ENCODE measurements at places on chromosomes 1 and 21.

DNA sequence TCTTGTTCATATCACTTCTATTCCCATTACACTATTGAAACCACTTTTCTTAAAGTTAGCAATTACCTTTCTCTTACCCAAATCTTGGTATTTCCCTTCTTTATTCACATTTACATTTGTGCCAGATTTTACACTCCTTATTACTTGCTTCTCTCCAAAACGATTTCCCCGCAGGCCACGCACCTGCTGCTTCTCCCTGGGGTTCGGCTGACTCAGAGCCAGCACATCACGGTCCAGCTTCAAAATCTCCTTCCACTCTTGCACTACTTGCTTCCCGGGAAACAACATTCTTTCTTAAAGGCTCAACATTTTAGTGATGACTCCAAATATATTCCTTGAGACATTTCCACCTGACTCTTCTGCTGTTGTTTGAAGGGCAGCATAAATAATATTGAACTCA lies 20.7 kb downstream of the LHX9 start:
- DNase-seq: no peak

DNA sequence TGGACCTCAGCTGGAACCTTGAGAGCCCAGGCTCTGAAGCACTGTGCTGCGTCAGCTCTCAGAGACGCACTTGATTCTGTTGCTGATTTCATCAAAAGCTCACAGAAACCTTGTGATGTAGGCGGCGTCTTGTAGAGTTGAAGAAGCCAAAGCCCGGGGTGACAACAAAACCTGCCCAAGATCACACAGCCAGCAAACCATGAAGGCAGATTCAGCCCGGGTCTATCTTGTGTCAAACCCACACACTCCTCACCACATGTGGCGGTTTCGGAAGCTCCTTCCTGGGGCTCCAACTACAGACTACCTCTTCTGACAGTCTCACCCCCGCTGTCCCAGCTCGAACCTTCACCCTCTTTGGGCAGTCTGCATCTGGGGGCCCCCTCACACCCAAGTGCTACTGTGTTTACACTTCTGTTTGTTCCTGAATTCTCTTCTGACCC lies 50.4 kb downstream of the TENT5C start:
- DNase-seq: peak; percentile 64

DNA sequence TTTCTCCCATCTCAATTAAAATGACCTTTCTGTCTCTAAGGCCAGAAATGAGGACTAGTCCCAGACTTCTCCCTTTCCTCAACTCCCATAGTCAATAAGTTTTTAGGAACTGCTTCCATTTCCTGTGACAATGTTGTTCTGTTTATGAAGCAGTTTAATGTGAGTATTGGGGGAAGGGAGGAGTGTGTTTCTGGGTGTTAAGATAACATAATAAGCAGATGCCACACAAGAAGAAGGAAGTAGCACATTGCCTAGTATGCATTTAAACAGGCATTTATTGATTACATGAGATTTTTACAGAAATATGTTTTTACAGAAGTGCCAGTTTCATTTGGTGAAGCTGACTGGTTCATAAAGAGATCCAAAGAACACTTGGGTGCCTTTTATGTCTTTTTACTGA lies 65.6 kb upstream of the TNR start:
- DNase-seq: no peak

DNA sequence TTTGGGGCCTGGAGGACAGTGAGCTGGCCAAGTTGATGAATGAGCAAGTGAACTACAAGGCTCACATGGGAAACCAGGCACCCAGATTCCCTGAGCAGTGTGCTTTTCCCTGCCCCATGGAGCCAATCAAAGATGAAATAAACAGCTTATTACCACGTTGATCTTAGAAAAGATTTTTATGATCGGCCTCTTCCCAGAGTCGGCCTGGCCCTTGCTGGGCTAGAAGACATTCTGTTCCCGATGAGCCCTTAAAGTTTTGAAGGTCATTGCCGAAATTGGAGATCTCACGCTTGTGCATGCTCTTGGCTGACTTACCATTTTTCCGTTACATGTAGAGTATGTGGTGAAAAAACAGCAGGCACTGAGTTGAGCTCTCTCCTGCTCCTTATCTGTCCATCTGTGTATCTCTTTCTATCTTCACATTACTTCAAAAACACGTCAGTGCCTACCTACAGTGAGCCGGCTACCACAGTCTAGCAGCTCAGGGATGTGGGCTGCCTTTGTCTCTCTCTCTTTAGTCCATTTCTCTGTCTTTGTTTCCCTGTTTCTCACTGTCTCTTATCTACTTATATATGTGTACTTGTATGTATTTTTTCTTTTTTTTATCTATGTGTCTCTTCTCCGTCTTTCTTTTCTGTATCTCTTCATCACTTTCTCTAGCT lies 248.8 kb upstream of the USP24 start:
- no peak for DNase-seq

DNA sequence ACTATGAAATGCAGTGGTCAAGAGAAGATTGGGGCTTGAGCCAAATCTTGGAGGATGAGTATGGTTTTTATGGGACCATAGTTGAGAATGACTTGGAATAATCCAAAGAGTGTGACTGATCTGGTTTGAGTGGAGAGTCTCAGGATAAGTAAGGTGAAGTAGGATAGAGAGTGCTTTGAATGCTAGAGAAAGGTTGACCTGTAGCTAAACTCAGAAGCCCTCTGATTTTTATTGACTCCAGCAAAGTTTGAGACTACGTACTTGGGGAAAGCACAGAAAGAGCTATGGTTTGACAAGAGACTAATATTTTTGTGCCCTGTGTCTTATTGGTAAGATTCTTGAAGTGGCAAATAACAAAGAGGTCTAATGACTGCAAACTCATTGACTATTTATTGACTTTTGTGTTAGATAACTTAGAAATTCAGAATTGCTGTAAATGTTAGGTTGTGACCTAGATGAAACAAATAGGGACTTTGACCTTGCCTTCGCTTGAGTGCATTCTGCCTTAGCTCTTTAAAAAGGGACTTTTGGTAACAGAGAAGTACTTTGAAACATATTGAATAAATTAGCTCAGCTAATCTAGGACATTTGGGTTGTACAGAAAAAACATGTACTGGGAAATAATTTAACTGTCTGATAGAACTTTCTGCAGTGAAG lies 35.1 kb downstream of the UAP1 start:
- DNase-seq: no peak

DNA sequence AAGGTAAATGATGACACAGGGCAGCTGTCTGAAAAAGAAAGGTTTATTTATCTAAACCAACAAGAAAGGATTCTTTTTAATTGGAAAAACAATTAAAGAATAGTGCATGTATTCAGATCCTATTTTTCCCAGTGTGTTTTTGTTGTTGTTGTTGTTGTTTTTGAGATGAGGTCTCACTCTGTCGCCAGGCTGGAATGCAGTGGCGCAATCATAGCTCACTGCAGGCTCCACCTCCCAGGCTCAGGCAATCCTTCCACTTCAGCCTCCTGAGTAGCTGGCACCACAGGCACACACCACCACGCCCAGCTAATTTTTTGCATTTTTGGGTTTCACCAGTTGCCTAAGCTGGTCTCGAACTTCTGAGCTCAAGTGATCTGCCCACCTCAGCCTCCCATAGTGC lies 22.1 kb downstream of the NEK2 start:
- DNase-seq: no peak

DNA sequence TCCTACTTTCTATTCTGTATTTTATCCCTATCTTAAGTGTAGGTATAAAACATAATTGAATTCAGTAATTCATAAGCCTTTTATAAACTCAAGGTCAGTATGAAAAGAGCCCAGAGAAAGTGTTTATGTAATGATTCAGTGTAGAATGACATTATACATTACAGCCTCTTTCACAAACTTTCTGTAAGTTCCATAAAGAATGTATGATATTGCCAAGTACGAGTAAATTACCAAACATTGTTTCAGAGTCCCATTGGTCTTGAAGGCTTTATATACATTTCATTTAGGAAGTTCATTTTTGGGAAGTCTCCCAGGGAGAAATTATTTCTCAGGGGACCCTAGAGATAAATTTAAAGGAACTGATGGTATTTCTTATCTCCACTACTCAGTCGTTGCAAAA lies 37.8 kb upstream of the VAMP3 start:
- DNase-seq: no peak

- DNase-seq: no peak
Observed at GRCh38 chr1:169945181-169945580, 51.5 kb upstream of the SCYL3 start.

GRCh38 chr1:169999331-169999741 lies 75.2 kb downstream of the KIFAP3 start:
- DNase-seq: no peak

DNA sequence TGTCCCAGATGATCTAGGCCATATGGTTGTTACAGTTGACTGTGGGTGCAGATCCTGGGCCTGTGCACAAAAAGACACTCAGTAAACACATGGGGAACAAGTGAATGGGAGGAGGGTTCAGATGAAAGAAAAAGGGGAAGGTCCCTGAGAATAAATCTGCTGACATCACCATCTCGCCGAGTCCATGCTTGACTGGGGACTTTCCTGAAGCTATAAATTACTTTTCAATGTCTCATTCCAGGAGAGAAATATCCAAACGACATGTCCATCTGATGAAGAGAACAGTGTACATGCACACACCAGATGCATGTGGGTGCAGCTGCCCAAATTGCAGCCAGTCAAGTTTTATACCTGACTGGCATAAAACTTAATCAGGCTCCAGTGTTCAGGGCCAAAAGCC lies 109.0 kb downstream of the HIVEP3 start:
- DNase-seq: no peak

GRCh38 chr1:214044438-214045214 lies 56.9 kb downstream of the PROX1 start:
- DNase-seq: no peak

DNA sequence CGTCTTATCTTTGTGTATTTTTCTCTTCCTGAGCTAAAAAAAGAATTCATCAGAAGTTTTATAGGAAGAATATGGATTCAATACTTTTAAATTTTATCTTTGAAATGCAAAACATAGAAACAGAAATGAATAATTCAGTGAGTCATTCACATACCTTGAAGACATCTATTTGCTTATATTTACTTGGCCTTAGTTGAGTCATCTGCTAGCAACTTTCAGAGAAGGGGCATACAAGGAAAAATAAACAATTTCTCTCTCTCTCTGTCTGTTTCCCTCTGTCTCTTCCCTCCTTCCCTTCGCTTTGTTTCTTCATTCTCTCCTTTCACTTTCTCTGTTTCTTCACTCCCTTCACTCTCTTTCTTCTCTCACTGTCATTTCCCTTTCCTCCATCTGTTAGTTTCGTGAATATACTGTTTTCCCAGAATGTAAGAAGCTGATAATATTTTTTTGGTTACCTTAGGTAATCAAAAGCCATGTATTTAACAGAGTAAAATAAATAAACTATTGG lies 477.2 kb downstream of the BRINP3 start:
- DNase-seq: no peak

DNA sequence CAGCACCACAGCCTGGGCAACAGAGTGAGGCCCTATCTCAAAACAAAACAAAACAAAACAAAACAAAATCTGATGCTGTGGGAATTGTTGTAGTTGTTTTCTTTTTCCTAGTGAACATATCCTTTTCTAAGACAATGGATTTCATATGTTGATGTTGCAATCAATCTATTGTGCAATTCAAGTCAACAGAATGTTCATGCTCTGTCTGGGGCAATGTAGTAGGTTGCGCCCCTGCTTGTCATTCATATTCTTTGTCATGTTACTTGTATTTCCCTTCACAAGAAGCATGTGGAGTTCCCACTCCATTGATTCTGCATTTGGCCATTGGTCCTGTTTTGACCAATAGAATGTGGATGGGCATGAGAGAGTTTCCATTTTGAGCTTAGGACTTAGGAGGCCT lies 223.9 kb downstream of the DUSP10 start:
- no peak for DNase-seq

DNA sequence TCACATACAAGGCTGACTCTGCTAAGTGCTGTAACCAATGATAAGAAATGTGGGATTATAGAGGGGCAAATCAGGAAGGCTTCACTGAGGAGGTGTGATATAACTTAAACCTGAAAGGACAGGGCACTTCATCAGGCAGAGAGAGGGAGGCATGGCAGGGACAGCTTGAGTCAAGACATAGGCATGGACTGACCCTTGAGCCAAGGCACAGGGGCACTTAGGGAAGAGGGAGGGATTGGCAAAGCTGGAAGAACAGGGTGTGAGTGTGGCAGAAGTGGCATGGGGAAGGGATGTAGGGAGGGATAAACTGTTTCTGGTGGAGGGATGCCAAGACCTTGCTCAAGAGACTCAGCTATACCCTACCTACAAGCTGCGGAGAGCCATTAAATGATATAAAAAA lies 81.3 kb downstream of the PLXNA2 start:
- no peak for DNase-seq

- DNase-seq: no peak
Observed at GRCh38 chr1:6273380-6273891, 12.5 kb upstream of the GPR153 start.

DNA sequence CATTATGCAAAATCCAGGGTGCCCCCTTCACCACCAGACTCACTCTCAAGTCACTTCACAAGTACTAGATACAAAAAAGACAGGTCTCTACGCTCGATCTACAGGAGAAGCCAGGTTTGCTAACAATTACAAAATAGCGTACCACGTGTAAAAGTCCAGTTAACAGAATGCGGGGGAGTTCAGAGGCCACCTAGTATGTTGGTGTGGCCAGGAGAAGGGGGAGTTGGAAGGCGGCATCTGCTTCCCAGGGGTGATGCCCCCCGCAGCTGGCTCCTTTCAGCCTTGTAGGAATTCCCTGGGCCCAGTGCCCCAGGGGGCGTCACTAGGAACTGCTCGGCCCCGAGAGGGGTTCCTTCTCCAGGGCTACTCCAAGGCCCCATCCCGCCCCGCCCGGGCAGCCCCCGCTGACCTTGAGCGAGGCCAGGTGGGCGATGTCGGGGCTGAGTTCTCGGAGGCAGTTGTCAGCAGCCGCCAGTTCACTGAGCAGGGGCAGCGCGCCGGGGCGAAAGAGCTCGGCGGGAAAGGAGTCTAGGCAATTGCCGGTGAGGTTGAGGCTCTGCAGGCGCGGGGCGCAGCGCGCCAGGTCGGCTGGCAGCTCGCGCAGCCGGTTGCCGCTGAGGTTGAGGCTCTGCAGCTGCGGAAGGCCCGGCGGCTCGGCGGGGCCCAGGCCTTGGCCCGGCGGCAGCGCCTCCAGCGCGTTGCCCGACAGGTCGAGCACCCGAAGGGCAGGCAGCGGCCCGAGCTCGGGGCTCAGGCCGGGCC lies 664 bp downstream of the LRRC47 start:
- DNase-seq: no peak

DNA sequence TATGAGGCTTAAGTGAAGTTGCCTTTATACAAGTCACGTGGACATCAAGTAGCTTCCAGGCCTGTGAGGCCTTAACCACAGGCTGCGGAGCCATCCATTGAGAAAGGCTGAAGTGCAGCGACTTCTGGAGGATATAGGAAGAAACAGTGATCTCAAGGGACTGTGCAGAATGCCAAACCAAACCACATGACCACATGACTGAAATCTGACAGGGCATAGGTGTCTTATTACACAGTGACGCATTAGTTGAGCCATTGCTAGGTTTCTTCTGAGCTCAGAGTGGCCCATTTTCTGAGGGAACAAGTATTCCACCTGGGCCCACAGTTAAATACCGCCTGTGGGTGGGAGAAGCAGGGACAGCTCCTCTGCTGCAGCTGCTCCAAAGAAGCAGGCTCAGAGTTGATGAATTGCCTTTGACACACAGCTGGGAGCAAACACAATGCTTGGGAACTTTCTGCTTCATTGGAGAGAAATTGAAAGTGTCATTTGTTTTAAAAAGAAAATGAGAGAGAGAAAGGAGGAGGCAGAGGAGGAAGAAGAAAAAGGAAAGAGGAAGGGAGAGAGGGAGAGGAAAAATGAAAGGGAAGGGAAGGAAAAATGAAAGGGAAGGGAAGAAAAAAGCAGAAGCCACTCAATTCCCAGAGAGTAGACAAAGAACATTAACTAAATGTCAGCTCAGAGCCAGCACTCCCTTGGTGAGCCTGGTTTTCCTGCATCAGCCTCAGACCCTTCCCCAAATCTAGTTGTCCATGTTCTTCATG lies 94.4 kb downstream of the COLGALT2 start:
- DNase-seq: no peak

- DNase-seq: no peak
Observed at GRCh38 chr1:42845193-42845592, 1.2 kb upstream of the ZNF691 start.

Measured in activated T-helper 9 cell treated with anti-CD3 and anti-CD28 coated beads, Interleukin-2, amount 50 U/mL, for 16 hours (primary cell).